Caco-2 (cell line): ENCODE measurements at places on chromosomes 1 and 21. TPM values are rescaled to one million over a fixed set of nuclear protein-coding genes. Genes with fewer than 3 reads are reported as not detected.

Gene ADAMTS4
- total RNA-seq: 0.23 and 0.32 TPM in 2 replicates

Gene CELA3B
- total RNA-seq: not detected in 2 replicates

Gene ATXN7L2
- 3.9 and 4.0 TPM in 2 replicates for total RNA-seq

Gene BSND
- total RNA-seq: not detected in 2 replicates

Gene OR2L2
- 0.16 TPM in 2 replicates for total RNA-seq

Gene CCDC17
- total RNA-seq: 1.9 and 2.4 TPM in 2 replicates

Gene HSPA6
- 0.32 and 0.60 TPM in 2 replicates for total RNA-seq

Gene F5
- 0.50 and 0.74 TPM in 2 replicates for total RNA-seq

Gene DAP3
- total RNA-seq: 165 and 185 TPM in 2 replicates

Gene GPR37L1
- total RNA-seq: 0.07 TPM in 2 replicates

Gene CYP4Z1
- total RNA-seq: not detected in 2 replicates

Gene A3GALT2
- not detected in 2 replicates for total RNA-seq

Gene GJC2
- 1.1 and 1.5 TPM in 2 replicates for total RNA-seq

Gene HLCS
- total RNA-seq: 21.8 and 26.2 TPM in 2 replicates

Gene OR10K2
- total RNA-seq: not detected in 2 replicates

Gene CHIA
- total RNA-seq: not detected in 2 replicates

Gene GSTM2
- total RNA-seq: 0.84 and 1.7 TPM in 2 replicates

Gene FTCD
- total RNA-seq: 3.5 and 4.5 TPM in 2 replicates
